ENCODE measurements at places on chromosomes 4 and X. TPM values are rescaled to one million over a fixed set of nuclear protein-coding genes. Genes with fewer than 3 reads are reported as not detected.

GRCh38 chrX:129831091-129831885, 12.4 kb downstream of the ZDHHC9 start:
- H3K4me1 ChIP-seq: peaks cover 3% of the 10 kb centered on the region
- no peak for DNase-seq
- H3K4me3 ChIP-seq: no peak overlapping the region
- H3K27me3 ChIP-seq: no peaks in the 10 kb centered on the region

- no peak within 1 kb of the TSS for H3K27ac ChIP-seq
- H3K36me3 ChIP-seq: no peaks in the 10 kb centered on the region
- no peaks in the 10 kb centered on the region for H3K27me3 ChIP-seq
Observed at GRCh38 chrX:56232221-56233082, at the start of gene KLF8. Gene KLF8 (plus strand): TSS chrX:56232356. CDS start chrX:56233335, 979 bp downstream.

DNA sequence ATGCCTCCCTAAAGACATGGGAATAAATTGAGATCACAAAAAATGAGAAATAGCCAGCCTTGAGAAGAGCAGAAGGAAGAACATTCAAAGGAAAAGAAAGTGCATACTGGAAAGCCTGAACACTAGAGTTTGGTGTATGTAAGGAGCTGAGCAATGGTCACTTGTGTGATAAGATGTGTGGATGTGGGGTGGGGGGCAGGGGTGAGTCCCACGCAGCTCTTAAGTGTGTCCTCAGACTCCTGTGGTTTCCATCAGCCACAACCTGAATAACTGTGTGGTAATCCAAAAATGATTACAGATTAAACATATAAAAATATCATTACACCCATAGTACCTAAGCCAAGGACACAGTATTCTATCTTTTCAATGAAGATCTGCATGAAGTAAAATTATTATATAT, 59.9 kb downstream of the ELOVL6 start:
- DNase-seq: no peak
- no peaks in the 10 kb centered on the region for H3K27me3 ChIP-seq
- no peak overlapping the region for H3K4me3 ChIP-seq

DNA sequence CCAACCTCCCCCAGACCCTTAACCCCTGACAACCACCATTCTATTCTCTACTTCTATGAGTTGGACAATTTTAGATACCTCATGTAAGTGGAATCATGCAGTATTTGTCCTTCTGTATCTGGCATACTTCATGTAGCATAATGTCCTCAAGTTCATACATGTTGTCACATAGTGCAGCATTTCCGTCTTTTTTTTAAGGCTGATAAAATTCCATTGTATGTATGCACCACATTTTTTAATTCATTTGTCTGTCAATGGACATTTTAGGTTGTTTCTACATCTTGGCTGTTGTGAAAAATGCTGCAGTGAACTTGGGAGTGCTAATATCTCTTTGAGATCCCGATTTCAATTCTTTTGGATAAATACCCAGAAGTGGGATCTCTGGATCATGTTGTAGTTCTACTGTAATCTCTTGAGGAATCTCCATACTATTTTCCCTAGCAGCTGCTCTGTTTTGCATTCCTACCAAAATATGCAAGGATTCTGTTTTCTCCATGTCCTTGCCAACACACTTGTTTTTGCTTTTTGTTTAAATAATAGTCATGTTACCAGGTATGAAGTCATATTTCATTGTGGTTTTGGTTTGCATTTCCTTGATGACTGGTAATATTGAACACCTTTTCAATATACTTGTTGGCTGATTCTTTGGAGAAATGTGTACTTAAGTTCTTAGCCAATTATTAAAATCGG, 48.8 kb upstream of the ADAD1 start:
- no peak overlapping the region for H3K27ac ChIP-seq
- H3K4me1 ChIP-seq: peaks cover 2% of the 10 kb centered on the region
- H3K4me3 ChIP-seq: no peak overlapping the region
- DNase-seq: no peak
- no peaks in the 10 kb centered on the region for H3K27me3 ChIP-seq
- H3K36me3 ChIP-seq: peaks cover 19% of the 10 kb centered on the region

PSMD10 gene
- total RNA-seq: 58.8 TPM

Data from activated naive CD4-positive, alpha-beta T cell treated with anti-CD3 and anti-CD28 coated beads for 36 hours (primary cell).